ENCODE measurements at places on chromosomes 2 and 18. TPM values are rescaled to one million over a fixed set of nuclear protein-coding genes. Genes with fewer than 3 reads are reported as not detected.

Gene TYMS
- 4.6 TPM for total RNA-seq

GRCh38 chr2:96843538-96844268, at the start of gene ANKRD23:
ANKRD23 (minus strand) TSS chr2:96844021; CDS start chr2:96843992, 29 bp downstream.
- DNase-seq, result no peak
- H3K4me3 ChIP-seq, result no peak within 1 kb of the TSS
- H3K4me1 ChIP-seq, result peaks cover 10% of the 10 kb centered on the region
- H3K36me3 ChIP-seq, result peaks cover 20% of the 10 kb centered on the region
- H3K27ac ChIP-seq, result no peak within 1 kb of the TSS

- DNase-seq, result no peak
- no peaks in the 10 kb centered on the region for H3K36me3 ChIP-seq
- H3K27ac ChIP-seq, result no peak overlapping the region
- H3K4me1 ChIP-seq, result no peaks in the 10 kb centered on the region
- H3K4me3 ChIP-seq, result no peak overlapping the region
These were observed 110.7 kb upstream of the APCDD1 start for GRCh38 chr18:10343778-10344177.

Gene UGT1A4
- total RNA-seq, result not detected

DNA sequence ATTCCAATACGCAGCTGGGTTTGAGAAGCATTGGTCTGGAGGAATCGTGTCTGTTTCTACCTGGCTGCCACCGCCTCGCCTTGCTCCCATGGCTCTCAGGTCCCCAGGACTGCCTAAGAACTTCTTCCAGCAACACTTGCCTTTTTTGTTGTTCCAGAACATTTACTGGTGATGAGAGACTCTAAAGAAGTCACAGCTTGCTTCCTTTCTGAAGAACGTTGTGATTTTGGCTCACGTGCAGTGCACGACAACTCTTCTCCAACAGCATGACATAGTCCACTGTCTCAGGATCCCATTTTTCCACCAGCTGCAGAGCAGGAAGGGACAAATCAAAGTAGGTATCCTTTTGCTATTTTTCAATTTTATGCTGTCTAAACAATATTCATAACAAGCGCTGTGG, 940.9 kb downstream of the SLC4A3 start:
- H3K4me3 ChIP-seq, result no peak overlapping the region
- DNase-seq, result no peak
- H3K27me3 ChIP-seq, result no peaks in the 10 kb centered on the region
- H3K36me3 ChIP-seq, result no peaks in the 10 kb centered on the region
- H3K27ac ChIP-seq, result no peak overlapping the region

DNA sequence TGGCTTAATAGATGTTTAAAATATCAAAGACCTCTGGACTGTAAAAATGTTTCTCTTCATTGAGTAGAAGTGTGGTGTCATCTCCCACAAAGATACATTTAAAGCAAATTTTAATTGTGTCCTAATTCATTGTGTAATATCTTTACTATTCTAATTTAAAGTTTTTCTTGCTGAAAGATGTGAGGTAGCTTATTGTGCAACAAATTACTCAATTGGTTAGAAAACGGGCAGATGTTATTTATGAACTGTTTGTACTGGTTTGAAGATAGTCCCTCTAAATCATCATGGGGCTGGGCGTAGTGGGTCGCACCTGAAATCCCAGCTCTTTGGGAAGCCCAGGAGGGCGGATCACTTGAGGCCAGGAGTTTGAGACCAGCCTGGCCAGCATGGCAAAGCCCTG, 65.3 kb downstream of the CYBRD1 start:
- no peak for DNase-seq
- peaks cover 7% of the 10 kb centered on the region for H3K27me3 ChIP-seq
- no peak overlapping the region for H3K27ac ChIP-seq
- H3K4me1 ChIP-seq, result no peaks in the 10 kb centered on the region
- H3K36me3 ChIP-seq, result no peaks in the 10 kb centered on the region
- H3K4me3 ChIP-seq, result no peak overlapping the region

Gene KATNAL2
- 3.1 TPM for total RNA-seq

- no peak overlapping the region for H3K27ac ChIP-seq
- no peak overlapping the region for H3K4me3 ChIP-seq
- H3K27me3 ChIP-seq, result no peaks in the 10 kb centered on the region
- H3K36me3 ChIP-seq, result peaks cover under 1% of the 10 kb centered on the region
- no peak for DNase-seq
- peaks cover 78% of the 10 kb centered on the region for H3K4me1 ChIP-seq
These were observed 13.7 kb downstream of the VAPA start for GRCh38 chr18:9927392-9928063.

DNA sequence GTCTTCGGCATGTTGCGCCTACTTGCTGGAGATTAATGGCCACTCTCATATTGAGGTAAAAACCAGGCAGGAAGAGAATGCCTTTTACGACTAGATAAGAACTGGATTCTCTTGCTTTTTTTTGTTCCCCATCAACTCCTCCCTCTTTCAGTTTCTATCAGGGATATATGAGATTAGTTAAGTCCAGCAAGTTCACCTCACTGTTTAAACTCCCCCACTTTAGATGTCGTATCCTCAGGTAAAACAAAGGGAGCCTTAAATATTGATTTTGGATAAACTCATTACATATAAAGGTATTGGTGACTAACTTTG, 98.4 kb downstream of the PLEKHM3 start:
- H3K4me1 ChIP-seq, result peaks cover 5% of the 10 kb centered on the region
- no peaks in the 10 kb centered on the region for H3K27me3 ChIP-seq
- peak overlapping the region; percentile 26 for H3K4me3 ChIP-seq
- DNase-seq, result no peak
- no peak overlapping the region for H3K27ac ChIP-seq

GRCh38 chr2:75483878-75484277, 76.9 kb downstream of the EVA1A start:
- no peak overlapping the region for H3K4me3 ChIP-seq
- no peaks in the 10 kb centered on the region for H3K36me3 ChIP-seq
- DNase-seq, result no peak
- H3K4me1 ChIP-seq, result no peaks in the 10 kb centered on the region
- no peak overlapping the region for H3K27ac ChIP-seq

- H3K27me3 ChIP-seq, result no peaks in the 10 kb centered on the region
- DNase-seq, result no peak
- H3K27ac ChIP-seq, result no peak overlapping the region
- H3K36me3 ChIP-seq, result no peaks in the 10 kb centered on the region
These were observed 145.5 kb downstream of the LRATD1 start for GRCh38 chr2:14778015-14778414.

GRCh38 chr18:3114026-3114425, 101.1 kb upstream of the LPIN2 start:
- no peak overlapping the region for H3K4me3 ChIP-seq
- no peaks in the 10 kb centered on the region for H3K27me3 ChIP-seq
- no peaks in the 10 kb centered on the region for H3K36me3 ChIP-seq
- H3K4me1 ChIP-seq, result peaks cover 12% of the 10 kb centered on the region
- DNase-seq, result no peak

GRCh38 chr2:232458661-232459418, 2.9 kb downstream of the ALPI start:
- DNase-seq, result peak; percentile 56
- H3K4me3 ChIP-seq, result no peak overlapping the region
- peaks cover 24% of the 10 kb centered on the region for H3K27me3 ChIP-seq
- H3K27ac ChIP-seq, result no peak overlapping the region
- no peaks in the 10 kb centered on the region for H3K4me1 ChIP-seq

GRCh38 chr18:23237524-23238151, 102.4 kb downstream of the CABLES1 start:
- peaks cover 25% of the 10 kb centered on the region for H3K4me1 ChIP-seq
- H3K27me3 ChIP-seq, result no peaks in the 10 kb centered on the region
- H3K4me3 ChIP-seq, result peak overlapping the region; percentile 31
- DNase-seq, result peak; percentile 81
- peaks cover 10% of the 10 kb centered on the region for H3K36me3 ChIP-seq

DNA sequence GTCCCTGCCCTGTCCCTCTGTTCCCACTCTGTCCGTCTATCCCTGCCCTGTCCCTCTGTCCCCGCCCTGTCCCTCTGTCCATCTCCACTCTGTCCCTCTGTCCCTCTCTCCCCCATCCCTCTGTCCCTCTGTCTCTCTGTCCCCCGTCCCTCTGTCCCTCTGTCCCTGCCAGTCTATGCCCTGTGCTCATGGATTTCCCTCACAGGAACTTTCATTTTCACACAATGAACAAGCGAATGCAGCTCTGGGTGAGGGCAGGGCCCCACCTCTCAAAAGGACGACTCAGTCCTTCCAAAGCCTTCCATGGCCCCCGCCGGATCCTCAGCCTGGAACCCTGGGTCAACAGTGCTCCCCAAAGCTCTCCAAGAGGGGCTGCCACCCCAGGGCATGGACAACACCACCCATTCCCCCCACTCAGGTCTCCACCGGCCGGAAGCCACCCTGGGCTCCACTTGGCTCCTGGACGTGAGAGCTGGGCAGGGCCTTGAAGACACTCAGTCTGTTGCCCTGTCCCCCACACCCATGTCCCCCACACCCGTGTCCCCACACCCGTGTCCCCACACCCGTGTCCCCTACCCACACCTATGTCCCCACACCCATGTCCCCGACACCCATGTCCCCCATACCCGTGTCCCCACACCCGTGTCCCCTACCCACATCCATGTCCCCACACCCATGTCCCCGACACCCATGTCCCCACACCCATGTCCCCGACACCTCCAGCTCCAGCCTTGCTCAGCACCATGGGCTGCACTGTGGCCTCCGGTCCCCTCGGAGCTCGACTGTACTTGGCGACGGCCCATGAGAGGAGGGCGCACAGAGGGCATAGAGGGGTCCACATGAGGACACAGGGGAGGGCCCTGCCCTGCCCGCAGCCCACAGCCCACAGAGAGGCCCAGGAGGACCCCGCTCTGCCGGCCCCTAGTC, 156.0 kb downstream of the PXDN start:
- H3K4me3 ChIP-seq, result no peak overlapping the region
- no peaks in the 10 kb centered on the region for H3K27me3 ChIP-seq
- peaks cover 14% of the 10 kb centered on the region for H3K4me1 ChIP-seq
- H3K36me3 ChIP-seq, result no peaks in the 10 kb centered on the region
- no peak overlapping the region for H3K27ac ChIP-seq

- no peaks in the 10 kb centered on the region for H3K27me3 ChIP-seq
- H3K4me1 ChIP-seq, result no peaks in the 10 kb centered on the region
- H3K4me3 ChIP-seq, result no peak overlapping the region
- no peak for DNase-seq
These were observed 88.9 kb downstream of the FEZ2 start for GRCh38 chr2:36509075-36509474.

Gene APLF
- total RNA-seq, result 6.8 TPM

DNA sequence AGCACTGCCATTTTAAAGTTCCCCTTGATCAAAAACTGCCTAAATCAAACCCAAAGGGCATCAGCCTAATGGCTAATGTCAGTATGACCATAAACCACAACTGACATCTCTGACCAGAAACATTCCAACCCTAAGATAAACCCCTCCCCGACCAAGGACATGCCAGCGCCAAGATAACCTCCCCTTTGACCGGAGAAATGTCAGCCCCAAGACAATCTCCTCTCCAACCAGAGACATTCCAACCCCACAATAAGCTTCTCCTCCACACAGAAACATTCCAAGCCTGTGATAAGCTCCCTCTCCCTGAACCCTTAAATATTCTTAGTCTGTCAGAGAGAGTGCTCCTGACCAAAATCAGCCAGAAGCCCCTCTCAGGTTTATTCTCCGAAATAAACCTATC, 188.3 kb upstream of the MSH6 start:
- no peak for DNase-seq
- H3K4me1 ChIP-seq, result no peaks in the 10 kb centered on the region
- no peaks in the 10 kb centered on the region for H3K27me3 ChIP-seq

- H3K36me3 ChIP-seq, result no peaks in the 10 kb centered on the region
- peak within 1 kb of the TSS; percentile 58 for H3K4me3 ChIP-seq
- H3K4me1 ChIP-seq, result peaks cover 8% of the 10 kb centered on the region
- peak; percentile 65 for DNase-seq
- peaks cover 33% of the 10 kb centered on the region for H3K27me3 ChIP-seq
These were observed at the start of gene ASXL3 for GRCh38 chr18:33577685-33578517. ASXL3 (plus strand) TSS chr18:33578219; CDS start chr18:33578632, 413 bp downstream.

DNA sequence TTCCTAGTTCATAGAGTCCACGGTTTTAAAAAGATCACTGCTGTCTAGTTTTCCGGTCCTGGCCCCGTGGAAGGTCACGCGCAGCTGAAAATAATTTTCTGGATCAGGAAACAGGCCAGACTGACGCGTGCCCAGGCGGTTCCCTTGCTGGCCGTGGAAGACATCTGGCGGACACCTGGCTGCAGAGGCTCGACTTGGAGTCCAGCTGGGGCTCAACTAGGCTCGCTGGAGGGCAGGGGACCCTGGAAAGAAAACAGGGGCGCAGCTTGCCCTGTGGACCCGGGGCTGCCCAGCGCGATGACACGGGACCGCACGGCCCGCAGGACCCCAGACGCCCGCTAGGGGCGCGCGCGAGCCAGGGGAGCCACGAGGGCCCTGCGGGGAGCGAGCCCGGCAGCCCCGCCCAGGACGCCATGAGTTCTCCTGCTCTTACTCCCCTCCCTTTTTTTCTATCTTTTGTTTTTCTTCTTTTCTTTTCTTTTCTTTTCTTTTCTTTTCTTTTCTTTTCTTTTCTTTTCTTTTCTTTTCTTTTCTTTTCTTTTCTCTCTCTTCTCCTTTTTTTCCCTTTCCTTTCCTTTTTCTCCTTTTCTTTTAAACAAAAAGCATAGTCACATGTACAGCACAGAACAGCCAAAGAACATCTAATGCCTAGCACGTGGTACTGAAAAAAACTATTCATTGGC, 43.2 kb upstream of the UBE2F start:
- H3K36me3 ChIP-seq, result no peaks in the 10 kb centered on the region
- H3K27me3 ChIP-seq, result no peaks in the 10 kb centered on the region
- H3K27ac ChIP-seq, result peak overlapping the region; percentile 30

- H3K4me1 ChIP-seq, result no peaks in the 10 kb centered on the region
- no peak overlapping the region for H3K4me3 ChIP-seq
- H3K27ac ChIP-seq, result peak overlapping the region; percentile 36
- H3K36me3 ChIP-seq, result no peaks in the 10 kb centered on the region
These were observed 26.0 kb upstream of the NMI start for GRCh38 chr2:151315381-151315903.

- no peaks in the 10 kb centered on the region for H3K27me3 ChIP-seq
- H3K27ac ChIP-seq, result no peak overlapping the region
- no peak overlapping the region for H3K4me3 ChIP-seq
- DNase-seq, result no peak
- H3K4me1 ChIP-seq, result no peaks in the 10 kb centered on the region
- H3K36me3 ChIP-seq, result no peaks in the 10 kb centered on the region
These were observed 226.2 kb upstream of the ZSWIM2 start for GRCh38 chr2:187075199-187075635.

Gene TRIM43
- total RNA-seq, result not detected

DNA sequence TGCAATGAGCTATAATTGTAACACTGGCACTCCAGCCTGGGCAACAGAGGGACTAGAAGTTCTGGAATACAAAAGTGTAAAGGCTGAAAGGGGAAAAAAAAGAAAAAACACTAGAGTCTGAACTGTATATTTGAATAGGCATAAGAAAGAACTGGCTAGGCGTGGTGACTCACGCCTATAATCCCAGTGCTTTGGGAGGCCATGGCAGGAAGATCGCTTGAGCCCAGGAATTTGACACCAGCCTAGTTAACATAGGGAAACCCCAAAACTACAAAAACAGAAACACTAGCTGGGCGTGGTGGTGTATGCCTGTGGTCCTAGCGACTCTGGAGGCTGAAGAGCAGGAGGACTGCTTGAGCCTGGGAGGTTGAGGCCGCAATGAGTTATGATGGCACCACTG, 70.6 kb downstream of the SAP130 start:
- no peak overlapping the region for H3K4me3 ChIP-seq
- H3K27me3 ChIP-seq, result no peaks in the 10 kb centered on the region
- H3K27ac ChIP-seq, result no peak overlapping the region

Gene OTOS
- not detected for total RNA-seq

Measured in upper lobe of right lung (tissue), 1 donor.